Suprapubic skin (tissue), 4 donors: ENCODE measurements at places on chromosomes 1 and 21.

DNA sequence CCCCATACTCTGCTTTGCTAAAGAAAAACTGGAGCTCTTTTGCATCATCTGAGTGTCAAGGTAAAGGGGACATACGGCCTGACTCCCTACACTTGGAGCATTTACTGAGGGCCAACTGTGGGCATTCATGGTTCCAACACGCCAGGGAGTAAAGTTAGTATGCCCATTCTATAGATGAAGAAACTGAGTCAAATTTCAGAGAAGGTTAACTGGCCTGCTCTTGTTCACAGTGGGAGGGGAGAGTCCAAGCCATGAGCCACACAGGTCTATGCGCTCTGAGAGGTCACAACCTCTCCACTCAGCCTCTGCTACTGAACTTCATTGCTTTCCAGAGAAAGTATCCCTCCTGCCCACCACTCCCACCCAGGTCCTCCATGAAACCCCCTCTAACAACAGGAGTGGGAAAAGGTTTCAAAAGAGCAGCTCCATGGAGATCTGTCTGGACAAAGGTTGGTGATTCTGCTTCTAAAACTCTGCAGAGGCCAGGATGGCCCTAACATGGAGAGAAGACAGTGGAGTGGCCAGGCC is 6.8 kb upstream of the KCNN3 start:
- no peak for DNase-seq

DNA sequence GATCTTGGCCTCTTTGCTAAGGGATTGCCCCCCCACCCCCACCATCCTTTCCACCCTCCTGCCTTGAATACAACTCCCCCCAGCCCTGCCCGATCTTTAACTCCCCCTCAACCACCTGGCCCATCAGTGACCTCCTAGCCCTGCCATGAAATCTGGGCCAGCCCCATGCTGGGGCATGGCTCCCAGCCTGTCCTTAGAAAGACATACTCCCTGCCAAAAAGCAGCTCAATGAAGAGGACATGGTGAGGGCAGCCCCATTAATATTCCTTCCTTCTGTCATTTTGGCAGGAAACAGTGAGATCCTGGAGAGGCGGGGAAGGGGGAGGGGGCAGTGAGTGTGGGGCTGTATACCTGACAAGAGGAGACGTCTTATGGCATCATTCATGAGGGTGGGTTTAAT is 66.8 kb upstream of the DISP3 start:
- DNase-seq = no peak

- no peak for DNase-seq
Measured at GRCh38 chr1:197892684-197893083, 9.7 kb upstream of the C1orf53 start.

GRCh38 chr21:46371204-46372013 is 47.5 kb downstream of the PCNT start:
- no peak for DNase-seq

GRCh38 chr21:25637851-25638659 is 1.0 kb upstream of the JAM2 start:
- DNase-seq = no peak

- no peak for DNase-seq
Measured at GRCh38 chr1:8910331-8910730, 31.8 kb upstream of the ENO1 start.

GRCh38 chr1:240073097-240073496 is 18.6 kb upstream of the FMN2 start:
- DNase-seq = no peak
